ENCODE measurements at places on chromosomes 1 and 21. TPM values are rescaled to one million over a fixed set of nuclear protein-coding genes. Genes with fewer than 3 reads are reported as not detected.
A peak's percentile ranks its signal among the peaks of the same experiment; 100 is the strongest.

The FCRL2 gene
- 0.50 TPM for total RNA-seq

The BLACAT1 gene
- not detected for total RNA-seq

The PLEKHA6 gene
- 12.5 TPM for total RNA-seq

- DNase-seq, result peak; percentile 86
These were observed 6.3 kb upstream of the LRRC52 start for GRCh38 chr1:165537356-165538109.

The EVA1C gene
- 86.6 TPM for total RNA-seq

Data from esophagus muscularis mucosa (tissue), 4 donors.